ENCODE measurements at places on chromosomes 2 and 18.
A peak's percentile ranks its signal among the peaks of the same experiment; 100 is the strongest.

DNA sequence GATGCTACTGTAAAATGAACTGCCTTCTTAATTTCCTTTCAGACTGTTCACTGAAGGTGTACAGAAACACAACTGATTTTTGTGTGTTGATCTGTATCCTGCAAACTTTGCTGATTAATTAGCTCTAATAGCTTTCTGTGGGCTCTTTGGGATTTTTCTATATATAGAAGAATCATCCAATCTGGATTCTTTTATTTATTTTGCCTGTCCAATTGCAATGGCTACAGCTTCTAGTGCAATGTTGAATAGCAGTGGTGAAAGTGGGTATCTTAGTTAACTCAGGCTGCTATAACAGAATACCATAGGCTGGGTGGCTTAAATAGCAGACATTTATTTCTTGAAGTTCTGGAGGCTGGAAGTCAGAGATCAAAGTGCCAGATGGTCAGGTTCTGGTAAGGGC lies 74.4 kb downstream of the ID2 start:
- no peak for DNase-seq

GRCh38 chr2:128502638-128503246 lies 184.1 kb upstream of the HS6ST1 start:
- DNase-seq: no peak

- no peak for DNase-seq
These were observed 184.3 kb downstream of the UBE2E3 start for GRCh38 chr2:181164699-181165098.

DNA sequence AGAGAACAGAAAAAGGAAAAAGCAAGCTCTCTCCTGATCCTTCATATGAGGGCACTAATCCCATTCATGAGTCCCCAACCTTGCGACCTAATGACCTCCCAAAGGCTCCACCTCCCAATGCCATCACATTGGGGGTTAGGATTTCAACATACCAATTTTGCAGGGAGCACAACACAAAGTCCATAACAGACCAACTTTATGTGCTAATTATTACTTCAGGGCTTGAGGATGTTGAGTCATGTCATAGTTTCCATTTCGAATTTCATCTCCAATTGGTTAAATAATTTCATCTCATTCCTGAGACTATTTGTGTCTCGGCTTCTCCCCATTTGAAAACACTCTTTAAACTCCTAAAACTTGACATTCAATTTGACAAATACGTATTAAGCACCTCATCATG lies 69.9 kb upstream of the KLF7 start:
- no peak for DNase-seq

GRCh38 chr2:120964819-120965218 lies 229.2 kb downstream of the GLI2 start:
- no peak for DNase-seq

- no peak for DNase-seq
These were observed 1646.8 kb upstream of the TMEFF2 start for GRCh38 chr2:193841384-193842150.

GRCh38 chr18:26621161-26622026 lies 73.0 kb upstream of the KCTD1 start:
- no peak for DNase-seq

DNA sequence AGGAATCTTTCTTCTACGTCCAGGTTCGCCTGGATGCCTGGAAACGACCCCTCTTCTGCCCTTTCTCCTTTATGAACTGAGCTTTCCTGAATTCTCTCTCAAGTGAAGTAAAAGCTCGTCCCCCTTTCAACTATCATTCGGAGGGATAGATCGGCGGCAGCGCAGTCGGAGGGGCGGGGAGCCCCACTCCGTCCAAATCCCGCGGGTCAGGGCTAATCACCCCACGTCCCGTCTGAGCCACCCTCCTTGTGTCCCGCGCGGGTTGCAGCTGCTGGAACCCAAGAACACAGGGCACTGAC lies 367 bp downstream of the FBXO48 start:
- DNase-seq: no peak

- DNase-seq: no peak
These were observed 31.0 kb downstream of the ABCA12 start for GRCh38 chr2:215107216-215108056.

DNA sequence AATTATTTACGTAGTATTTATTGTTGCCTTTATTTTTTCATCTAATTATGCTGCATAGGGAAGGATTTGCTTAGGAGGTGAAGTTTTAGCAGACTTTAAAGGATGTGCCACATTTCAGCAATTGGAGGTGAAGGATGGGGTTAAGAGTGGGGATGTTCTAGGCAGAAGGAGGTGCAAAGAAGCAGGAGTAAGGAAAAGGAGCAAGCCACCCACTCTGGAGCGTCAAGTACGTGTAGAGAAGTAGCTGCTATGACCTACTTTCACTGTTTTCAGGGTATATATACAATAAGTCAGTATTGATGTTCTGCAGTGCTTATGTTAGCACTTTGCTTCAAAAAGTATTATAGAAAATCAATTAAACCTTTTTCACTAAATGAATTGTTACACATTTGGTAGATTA lies 34.4 kb downstream of the ITGAV start:
- no peak for DNase-seq

DNA sequence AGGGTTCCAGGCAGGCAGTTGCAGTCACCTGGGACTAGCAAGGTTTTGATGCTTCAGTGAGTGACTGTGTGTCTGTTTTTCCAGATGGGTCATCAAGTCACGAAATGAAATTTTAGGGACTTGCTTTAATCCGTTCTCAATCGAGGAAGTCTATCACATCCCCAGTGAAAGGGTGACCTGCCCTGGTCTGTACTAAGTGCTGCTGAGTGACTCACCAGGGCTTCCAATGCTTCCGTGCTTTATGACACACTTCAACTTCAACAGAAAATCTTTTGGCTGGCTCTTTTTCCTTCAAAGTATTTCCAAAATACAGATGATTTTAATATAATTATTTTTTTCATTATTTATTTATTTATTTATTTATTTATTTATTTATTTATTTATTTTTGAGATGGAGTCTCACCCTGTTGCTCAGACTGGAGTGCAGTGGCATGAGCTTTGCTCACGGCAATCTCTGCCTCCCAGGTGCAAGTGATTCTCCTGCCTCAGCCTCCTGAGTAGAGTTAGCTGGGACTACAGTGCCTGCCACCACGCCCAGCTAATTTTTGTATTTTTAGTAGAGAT lies 18.4 kb downstream of the TFCP2L1 start:
- DNase-seq: peak; percentile 20

DNA sequence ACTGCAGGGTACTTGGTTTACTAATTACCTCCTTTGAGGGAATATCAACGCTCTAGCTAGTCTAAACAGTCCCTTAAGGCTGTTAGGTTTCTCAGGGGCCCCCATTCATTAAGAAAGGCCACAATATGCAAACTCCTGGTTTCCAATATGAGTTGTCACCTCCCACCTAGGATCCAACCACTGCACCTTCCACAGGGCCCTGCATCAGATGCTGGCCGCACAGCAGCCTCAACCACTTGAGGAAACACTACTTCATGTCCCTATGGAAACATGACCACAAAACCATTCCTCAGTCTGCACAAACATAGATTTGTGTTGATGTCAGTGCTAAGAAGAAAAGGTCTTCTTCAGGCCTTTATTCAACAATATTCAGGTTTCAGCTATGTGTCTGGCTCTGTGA lies 40.9 kb downstream of the STAT4 start:
- DNase-seq: peak; percentile 64

GRCh38 chr2:96835830-96836229 lies 8.0 kb downstream of the ANKRD23 start:
- no peak for DNase-seq

GRCh38 chr2:203534621-203535077 lies 452 bp downstream of the RAPH1 start:
- peak; percentile 60 for DNase-seq

GRCh38 chr2:65056215-65057053 lies at the start of gene CEP68:
Gene CEP68 (plus strand): TSS chr2:65056416. CDS start chr2:65069445, 13,029 bp downstream.
- DNase-seq: peak; percentile 97

DNA sequence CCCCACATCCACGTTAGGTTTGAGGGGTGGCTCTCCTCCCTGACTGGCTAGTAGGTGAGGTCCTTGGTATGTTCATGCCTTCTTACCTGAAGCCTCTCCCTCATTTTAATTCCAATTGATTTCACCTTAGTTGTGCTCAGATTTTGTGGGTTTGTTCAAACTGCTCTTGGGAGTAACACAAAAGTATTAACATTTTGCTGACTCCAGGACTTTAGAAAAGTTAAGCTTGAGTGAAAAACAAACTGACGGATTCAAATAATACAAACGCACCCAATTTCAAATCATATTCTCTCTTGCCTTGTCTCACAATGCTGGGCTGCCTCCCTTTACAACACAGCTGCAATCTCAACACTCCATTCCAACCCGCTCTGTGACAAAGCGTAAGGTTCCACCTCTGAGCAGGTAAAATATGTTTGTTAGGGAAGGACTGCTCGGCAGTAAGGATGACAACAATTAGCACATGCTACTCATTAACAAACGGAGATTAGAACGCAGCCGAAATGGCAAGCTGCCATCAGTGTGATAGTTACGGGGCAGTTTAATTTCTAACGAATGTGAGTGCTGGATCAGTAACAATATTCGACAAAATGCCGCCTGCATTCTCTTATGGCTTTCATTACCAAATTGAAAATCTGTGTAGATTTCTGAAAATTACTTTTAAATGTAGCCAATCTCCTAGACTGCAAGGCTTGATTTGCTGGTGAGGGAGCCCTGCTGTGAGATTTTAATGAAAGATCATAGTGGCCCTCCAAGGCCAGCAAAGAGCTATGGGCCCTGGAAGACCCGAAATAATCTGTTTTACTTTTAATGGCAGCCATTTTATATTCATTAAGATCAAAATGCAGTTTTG lies 730.6 kb upstream of the FANCL start:
- DNase-seq: no peak

DNA sequence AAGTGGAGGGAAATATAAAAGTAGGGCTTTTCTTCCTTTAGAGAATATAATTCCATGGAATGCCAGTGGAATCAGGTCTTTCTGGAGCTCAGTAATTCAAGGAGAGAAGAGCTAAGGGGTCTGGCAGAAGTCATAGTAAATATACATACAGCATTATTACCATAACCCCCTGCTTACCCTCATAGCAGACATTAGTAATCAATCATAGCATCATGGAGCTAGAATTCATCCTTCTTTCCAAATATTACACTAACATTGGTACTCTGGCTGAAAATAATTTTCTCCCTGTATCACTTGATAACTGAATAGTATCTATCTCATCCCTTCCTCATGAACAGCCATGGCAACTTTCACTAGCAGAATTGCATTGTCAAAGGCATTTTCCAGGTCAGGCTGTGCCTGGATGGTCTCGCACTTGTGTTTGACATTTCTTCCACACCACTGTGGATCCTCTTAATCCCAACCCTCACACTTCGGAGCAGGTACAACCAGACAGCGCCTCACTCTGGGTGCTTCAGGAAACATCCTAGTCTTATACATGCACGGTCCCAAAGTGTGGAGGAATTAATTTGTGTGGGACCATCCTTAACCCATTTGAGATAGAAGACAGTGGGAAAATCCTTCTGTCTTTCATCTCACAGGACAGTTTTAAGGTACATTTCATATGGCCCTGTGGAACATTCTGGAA lies 84.2 kb upstream of the SEC11C start:
- DNase-seq: no peak

All from natural killer cell treated with Interleukin-12 subunit alpha and Interleukin-12 subunit beta and Interleukin-15 and Interleukin-18, amount 100 ng/mL, for 72 hours (primary cell).